Cardiac muscle cell (in vitro differentiated cells and primary cell): ENCODE measurements at places on chromosomes 1 and 21. TPM values are rescaled to one million over a fixed set of nuclear protein-coding genes. Genes with fewer than 3 reads are reported as not detected.

- no peak for DNase-seq
These were observed 60.3 kb upstream of the GPR153 start for GRCh38 chr1:6321205-6321604.

ACTA1 gene
- 38.5 and 1,977 TPM in 2 replicates for polyA plus RNA-seq

PRR9 gene
- not detected in 2 replicates for polyA plus RNA-seq

OR2T35 gene
- not detected in 2 replicates for polyA plus RNA-seq

ASTN1 gene
- polyA plus RNA-seq: 9.3 and 18.4 TPM in 2 replicates

- no peak for DNase-seq
These were observed 66.1 kb upstream of the CXADR start for GRCh38 chr21:17446737-17447136.

- DNase-seq: no peak
These were observed 2.3 kb downstream of the RSBN1 start for GRCh38 chr1:113809670-113810602.

GRCh38 chr1:33268927-33269610, 12.8 kb downstream of the ZNF362 start:
- DNase-seq: no peak

DNA sequence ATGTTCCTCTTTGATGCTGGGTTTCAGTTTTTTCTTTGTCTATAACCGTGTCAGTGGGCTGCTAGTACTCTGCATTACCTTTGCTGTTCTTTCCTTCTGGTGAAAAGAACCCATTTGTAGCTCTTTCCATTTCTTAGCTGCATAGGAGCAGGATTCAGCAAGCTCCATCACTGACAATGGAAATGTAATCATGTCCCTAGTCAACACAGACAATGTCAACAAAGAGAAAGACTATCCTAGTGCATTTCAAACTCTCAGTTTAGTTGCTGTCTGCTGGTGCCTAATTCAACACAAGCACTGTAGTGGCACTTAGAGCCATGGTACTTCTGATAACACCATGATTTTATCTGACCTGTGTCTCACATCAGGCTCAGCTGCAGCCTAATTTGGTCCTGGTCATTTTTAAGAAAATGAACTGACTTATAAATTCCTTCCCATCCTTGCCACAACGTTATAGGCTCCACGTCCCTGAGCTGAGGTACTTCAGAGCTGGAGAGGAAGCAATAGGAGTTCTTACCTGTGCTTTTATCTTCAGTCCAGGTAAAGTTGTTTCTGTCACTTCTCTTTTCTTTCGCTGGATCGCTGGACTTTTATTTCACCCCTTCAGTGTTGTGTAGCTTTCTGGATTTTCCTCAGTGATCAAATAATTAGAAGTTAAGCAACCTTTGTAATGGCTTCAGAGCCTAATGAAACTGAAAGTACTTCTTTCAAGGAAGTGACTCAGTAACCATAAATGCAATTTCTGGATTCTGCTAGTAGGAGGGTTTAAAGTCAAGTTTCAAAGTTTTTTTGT, at the start of gene GBP3:
Gene GBP3, minus strand, starts transcription at position 700 of the 793 bp plus-strand sequence. CDS start 2,145 bp downstream, outside the sequence.
- no peak for DNase-seq

GRCh38 chr1:107550358-107550757, 409.5 kb downstream of the NTNG1 start:
- no peak for DNase-seq

DNA sequence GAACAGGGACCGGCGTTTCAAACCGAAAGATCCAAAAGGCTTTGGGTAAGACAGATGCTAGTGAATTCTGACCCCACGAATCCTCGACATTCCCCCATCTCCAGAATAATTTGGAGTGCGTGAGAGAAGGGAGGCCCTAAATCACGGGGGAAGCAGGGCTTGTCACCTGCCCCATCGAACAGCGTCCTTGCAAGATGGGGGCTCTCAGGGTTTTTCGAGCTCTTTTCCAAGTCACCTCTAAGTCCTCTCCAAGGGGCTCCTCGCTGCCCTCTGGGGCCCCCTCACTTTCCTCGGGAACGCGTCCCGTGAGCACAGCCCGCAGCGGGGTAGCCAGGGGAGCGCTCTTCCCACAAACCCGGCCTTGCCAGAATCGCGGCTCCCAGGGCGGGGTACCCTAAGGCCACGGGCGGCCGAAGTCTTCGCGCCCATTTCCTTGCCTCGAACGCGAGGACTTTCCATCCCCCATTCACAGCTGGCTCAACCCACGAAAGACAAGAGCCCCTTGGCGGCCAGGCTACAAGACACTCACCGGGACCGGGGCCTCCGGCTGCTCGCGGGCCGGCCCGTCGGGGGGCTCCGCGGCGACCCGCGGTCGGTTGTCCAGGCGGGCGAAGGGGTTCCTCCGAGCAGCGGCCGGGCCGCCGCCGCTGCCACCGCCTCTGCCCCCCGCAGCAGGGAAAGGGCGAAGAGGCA, 546 bp downstream of the DONSON start:
- DNase-seq: peak; percentile 31

DNA sequence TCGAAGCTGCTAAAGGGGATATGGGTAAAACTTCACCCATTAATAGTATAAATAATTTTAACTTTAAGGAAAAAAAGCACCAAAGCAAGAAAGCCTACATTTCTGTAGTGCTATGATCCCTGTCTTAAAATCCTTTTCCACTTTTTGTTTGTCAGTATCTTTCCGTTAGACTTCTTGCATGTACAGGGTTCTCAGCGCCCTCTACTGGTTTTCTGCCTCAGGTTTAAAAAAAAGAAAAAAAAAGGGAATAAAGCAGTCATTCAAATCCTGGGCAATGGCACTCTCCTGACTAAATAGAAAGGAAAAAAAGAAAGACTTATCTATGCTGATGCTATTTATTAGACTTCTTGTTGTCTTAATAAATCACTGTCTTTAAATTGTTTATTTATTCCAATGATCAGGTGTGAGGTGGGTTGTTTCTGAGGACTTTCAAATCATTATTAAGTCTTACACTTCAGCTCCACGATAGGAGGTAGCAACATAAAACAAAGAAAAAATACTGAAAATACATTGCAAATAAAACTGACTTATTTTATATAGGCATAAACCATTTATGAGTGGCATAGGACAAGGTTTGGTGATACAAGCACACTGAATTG, 475.4 kb upstream of the NR5A2 start:
- peak; percentile 76 for DNase-seq

TMEM61 gene
- polyA plus RNA-seq: not detected in 2 replicates

DNA sequence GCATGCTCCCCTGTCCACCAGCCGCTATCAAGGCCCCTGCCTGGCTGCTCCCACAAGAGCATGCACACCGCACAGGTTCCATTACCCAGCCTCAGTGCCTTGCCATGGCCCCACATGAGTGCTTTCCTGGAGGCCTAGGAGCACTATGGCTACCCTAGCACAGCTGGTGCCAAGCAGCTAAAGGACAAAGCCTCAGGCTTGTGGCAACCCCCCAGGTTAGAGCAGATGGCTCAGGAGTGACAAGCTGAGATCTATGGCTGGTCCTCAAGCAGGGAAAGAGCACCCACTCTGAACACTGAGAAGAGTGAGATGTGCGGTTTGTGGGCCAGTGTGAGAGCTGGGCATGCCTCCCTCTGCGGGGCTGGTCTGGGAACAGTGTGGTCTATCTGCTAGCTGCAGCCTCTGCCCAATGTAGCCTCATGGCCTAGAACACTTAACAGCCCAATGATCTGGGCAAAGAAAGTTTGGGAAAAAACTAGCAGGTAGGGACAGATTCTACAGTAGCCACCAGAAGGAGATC, 129.8 kb downstream of the VAV3 start:
- no peak for DNase-seq

GRCh38 chr1:184223216-184223615, 163.6 kb upstream of the C1orf21 start:
- DNase-seq: no peak

GPA33 gene
- polyA plus RNA-seq: 0.07 and 0.35 TPM in 2 replicates

CHIT1 gene
- not detected in 2 replicates for polyA plus RNA-seq

GRCh38 chr21:36820176-36821031, 121.5 kb downstream of the SIM2 start:
- DNase-seq: peak; percentile 65

- DNase-seq: no peak
These were observed 1.0 kb downstream of the FAM78B start for GRCh38 chr1:166165661-166166328.

ADIPOR1 gene
- polyA plus RNA-seq: 130 and 211 TPM in 2 replicates

CD48 gene
- 0.26 TPM in 1 of 2 replicates, not detected in the other for polyA plus RNA-seq

OR2T11 gene
- polyA plus RNA-seq: not detected in 2 replicates

DNA sequence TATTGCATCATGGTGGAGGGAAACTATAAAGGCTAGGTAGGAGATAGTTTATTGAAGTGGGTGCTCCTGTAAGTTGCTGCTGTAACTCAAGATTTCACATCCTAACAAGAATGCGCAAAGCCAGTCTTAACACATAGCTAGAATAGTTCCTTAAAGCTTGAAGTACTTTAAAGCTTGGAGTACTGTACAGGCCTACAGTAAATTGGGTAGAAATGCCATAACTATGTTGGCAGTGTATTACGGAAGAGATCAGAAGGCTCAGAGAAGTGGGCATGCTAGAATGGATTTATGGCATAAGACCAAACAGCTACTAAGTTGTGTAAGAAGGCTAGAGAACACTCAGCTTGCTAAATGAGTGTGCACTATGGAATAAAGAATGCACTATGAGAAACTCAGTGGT, 44.5 kb downstream of the DMRTA2 start:
- no peak for DNase-seq

GRCh38 chr1:12196641-12197482, 30.1 kb downstream of the TNFRSF1B start:
- no peak for DNase-seq

CACNA1S gene
- 0.12 TPM in 1 of 2 replicates, not detected in the other for polyA plus RNA-seq

RGS5 gene
- 178 and 224 TPM in 2 replicates for polyA plus RNA-seq

DNA sequence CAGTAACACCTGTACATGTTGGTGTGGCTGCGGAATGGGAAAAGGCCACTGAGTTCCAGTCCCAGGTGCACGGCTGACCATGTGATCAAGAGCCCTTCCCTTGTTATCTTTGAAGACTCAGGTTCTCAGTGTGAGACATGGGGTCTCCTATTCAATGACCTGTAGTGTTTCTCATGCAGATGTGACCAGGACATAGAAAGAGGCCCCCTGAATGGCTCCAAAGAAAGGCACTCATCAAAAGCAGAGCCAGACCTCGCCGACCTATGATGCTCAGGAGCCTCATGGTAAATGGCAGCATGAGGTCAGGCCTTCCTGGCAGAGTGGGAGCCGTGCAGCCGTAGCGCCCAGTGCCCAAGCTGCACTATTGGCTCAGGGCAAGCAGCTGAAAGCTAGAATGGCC, 42.3 kb upstream of the HAO2 start:
- no peak for DNase-seq

GCSAML gene
- not detected in 2 replicates for polyA plus RNA-seq
